Endothelial cell (in vitro differentiated cells): ENCODE measurements at places on chromosomes 1 and 21.

DNA sequence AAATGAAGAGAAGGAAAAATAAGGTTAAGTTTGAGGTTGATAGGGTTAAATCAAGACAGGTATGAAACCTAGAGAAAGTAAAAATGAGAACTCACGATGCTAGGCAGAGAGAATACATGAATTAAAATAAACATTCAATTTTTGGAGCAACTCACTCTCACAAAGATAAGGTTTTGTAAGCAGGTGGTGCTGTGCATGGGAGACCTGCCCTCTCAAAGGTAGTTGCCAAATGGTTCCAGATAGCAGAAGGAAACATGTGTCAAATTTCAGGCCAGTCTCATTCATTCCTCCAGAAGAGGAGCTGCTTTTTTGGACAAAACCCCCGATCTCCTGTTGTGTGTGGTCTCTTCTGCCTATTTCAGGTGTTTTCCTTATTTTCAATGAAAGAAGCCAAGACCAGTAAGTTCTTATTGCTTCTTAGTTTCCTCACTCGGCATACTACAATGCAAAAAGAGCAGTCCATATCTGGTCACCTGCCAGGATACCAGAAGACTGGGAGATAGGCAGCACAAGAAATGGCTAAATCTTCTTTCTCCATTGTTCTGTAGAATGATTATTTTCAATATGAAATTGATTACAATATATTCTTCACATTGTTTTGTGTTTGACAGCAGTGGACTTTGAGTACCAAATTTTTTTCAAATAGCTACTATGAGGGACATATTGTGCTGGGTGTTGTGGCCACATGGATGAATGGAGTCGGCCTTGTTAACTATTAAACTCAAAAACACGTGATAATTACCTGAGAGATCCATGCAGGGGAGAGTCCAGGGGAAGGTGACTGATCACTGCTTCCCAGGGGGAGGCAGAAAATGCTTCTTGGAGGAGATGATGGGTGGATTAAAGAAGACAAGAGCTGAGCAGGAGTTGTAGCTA, 3.6 kb downstream of the CR1L start:
- DNase-seq = no peak

GRCh38 chr1:152227310-152227928, 3.4 kb upstream of the HRNR start:
- no peak for DNase-seq

DNA sequence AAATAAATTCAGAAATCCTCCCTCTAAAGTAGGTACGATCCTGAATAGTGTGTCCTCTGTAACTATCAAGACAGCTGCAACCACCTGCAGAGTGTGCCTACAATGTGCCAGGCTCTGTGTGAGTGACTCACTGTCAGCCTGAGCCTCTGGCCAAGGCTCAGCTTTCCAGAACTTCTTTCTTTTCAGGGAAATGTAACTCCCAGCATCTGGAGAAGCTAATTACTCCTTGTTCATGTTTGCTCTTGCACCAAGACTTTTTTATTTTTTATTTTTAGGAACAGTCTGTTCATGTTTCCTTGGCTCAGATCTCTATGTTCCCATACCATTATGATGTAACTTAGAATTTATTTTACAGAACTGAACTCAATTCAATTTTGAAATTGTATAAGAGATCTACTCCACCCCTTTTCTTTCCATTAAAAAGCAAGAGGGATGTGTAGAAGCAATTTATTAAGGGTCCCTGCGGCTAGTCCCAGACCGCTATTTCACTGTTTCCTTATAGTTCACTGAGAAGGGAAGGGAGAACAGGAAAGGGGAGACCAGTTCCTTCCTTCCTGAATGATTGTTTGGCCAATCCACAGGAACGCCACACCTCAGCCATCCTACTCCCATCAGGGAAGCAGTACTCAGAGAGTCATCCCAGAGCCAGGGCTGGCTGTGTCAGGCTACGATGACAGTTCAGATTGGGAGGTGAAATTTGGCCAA, 112.4 kb upstream of the ZNF648 start:
- peak; percentile 14 for DNase-seq

- DNase-seq = no peak
Measured at GRCh38 chr1:94101613-94102525, 19.1 kb downstream of the ABCA4 start.

GRCh38 chr1:20695515-20695914, 22.3 kb downstream of the KIF17 start:
- no peak for DNase-seq

DNA sequence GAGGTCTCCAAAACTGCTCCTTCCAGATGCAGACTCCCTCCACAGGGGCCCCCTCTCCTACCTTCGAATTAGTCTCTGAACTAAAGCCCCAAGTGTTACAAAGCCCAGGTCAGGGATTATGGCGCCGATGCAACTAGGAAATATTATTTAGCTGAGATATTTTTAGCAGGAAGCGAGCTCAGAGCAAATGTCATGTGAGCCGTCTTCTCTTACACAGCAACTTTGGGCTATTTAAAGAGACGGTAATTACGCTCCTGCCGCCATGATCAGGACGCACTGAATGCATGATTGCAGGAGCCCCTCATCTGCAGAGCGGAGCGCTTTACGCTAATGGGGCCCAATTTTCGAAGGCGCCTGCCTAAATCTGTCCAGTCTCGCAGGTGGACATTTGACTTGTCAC, 55.3 kb upstream of the TARDBP start:
- no peak for DNase-seq

GRCh38 chr1:200985481-200985880, 38.0 kb downstream of the KIF21B start:
- DNase-seq = no peak

GRCh38 chr1:13701271-13701640, 1.3 kb downstream of the PRDM2 start:
- DNase-seq = no peak

GRCh38 chr1:219771080-219771479, 157.3 kb downstream of the SLC30A10 start:
- no peak for DNase-seq

- no peak for DNase-seq
Measured at GRCh38 chr1:39787468-39787867, 1.2 kb downstream of the BMP8B start.

- DNase-seq = peak; percentile 78
Measured at GRCh38 chr1:201709564-201710295, 119.2 kb upstream of the IPO9 start.

- no peak for DNase-seq
Measured at GRCh38 chr1:39761557-39762260, 9.4 kb downstream of the OXCT2 start.
